ENCODE measurements at places on chromosomes 2 and 18.

DNA sequence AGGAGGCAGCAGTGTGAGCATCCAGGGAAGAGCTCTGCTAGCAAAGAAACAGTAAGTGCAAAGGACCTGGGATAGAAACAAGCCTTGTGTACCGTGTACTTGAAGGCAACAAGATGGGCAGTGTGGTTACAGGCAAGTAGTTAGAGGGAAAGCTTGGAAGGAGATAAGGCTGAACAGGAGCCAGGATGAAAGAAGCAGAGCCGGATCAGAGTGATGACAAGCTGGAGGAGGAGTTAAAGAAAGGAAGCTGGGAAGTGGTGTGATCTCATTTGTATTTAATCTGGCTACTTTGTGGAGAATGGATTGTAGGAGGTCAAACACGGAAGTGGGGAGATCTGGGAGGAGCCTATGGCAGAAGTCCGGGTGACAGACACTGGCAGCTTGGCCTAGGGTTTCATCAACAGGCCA is 44.7 kb upstream of the VPS54 start:
- no peak for DNase-seq

GRCh38 chr2:44707945-44708660 is 233.4 kb upstream of the SIX3 start:
- no peak for DNase-seq

GRCh38 chr2:60818272-60818671 is 62.2 kb downstream of the PAPOLG start:
- peak; percentile 21 for DNase-seq

GRCh38 chr2:137437386-137437785 is 526.9 kb upstream of the HNMT start:
- DNase-seq = no peak

GRCh38 chr2:134648586-134648985 is 70.2 kb downstream of the TMEM163 start:
- DNase-seq = no peak

All from activated CD4-positive, alpha-beta T cell treated with anti-CD3 and anti-CD28 coated beads, Interleukin-2, Interleukin-6, amounts not matched to agents 100 ng/mL and 50 ng/mL, durations not matched to agents 16 hours and 8 hours (primary cell).